ENCODE measurements at places on chromosomes 2 and 18.

- no peak for DNase-seq
Observed at GRCh38 chr18:80145196-80145804, 36.2 kb downstream of the ADNP2 start.

GRCh38 chr18:25518716-25519053 lies 166.7 kb upstream of the ZNF521 start:
- DNase-seq = no peak

DNA sequence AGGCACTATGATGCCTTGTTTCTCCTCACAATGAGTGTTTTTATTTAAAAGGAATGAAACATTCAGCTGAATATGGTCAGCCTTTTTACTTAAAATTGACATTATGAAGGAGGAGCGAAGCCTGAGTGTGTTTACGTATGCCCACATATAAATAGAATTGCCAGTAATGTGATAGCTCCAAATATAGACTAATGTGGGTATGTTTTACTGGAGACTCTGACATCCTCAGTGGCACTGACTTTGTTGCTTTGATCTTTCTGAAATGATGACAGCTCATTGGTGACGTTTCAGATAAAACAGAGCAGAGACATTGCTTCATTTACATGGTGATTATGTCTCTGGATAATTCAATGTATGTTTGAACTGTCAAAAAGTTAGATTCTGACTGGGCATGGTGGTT lies 167.0 kb downstream of the MGAT5 start:
- DNase-seq = no peak

GRCh38 chr2:39290433-39290832 lies 46.7 kb upstream of the CDKL4 start:
- no peak for DNase-seq

DNA sequence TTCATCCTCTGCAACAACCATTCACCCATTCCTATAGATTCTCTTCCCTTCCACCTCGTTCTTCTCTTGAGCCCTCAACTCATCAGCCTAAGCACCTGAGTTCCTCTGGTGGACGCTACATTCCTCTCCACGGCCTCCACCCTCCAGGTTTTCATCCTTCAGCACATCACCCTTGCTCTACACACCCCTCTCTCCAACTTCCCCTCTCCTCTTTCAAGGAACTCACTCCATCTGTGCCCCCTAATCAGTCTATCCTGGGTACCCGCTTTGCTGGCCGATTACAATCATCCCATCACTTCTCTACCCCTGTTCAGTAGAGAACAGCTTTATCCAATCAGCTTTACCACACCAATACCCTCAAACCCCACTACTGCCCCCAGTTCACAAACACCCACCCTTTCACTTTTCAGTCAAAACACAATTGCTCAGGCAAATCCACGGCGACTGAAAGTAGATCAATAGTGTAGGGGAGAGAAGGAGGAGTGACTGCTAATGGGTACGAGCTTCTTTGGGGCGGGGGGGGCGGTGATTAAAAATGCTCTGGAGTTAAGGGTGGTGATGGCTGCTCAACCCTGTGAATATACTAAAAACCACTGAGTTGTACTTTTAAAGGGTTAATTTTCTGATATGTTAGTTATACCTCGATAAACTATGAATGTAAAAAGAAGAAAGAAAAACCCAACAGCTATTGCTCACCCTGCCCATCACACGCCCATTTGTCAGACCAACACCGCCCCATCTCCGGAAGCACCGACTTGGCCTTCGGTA lies 857 bp downstream of the DYM start:
- no peak for DNase-seq

DNA sequence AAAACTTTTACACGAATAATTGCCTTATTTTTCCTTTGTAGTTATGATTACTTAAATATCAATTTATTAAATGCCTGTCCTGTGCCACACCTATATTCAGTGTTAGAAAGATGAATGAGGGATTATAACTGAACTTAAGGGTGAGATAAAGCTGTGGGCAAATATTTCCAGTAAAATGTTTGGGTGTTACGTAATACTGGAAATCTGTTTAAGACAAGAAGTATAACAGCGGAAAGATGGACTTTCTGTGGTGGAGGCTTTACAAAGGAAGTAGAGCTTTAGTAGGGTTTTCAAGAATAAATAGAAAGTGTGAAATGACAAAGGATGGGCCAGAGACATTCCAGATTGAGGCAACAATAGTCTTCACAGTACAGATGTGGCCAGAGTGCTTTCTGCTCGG lies 927.0 kb downstream of the DPP10 start:
- DNase-seq = no peak

- no peak for DNase-seq
Observed at GRCh38 chr2:25570161-25570845, 103.1 kb downstream of the DTNB start.

GRCh38 chr2:167293943-167294775 lies 405.9 kb downstream of the XIRP2 start:
- DNase-seq = no peak

DNA sequence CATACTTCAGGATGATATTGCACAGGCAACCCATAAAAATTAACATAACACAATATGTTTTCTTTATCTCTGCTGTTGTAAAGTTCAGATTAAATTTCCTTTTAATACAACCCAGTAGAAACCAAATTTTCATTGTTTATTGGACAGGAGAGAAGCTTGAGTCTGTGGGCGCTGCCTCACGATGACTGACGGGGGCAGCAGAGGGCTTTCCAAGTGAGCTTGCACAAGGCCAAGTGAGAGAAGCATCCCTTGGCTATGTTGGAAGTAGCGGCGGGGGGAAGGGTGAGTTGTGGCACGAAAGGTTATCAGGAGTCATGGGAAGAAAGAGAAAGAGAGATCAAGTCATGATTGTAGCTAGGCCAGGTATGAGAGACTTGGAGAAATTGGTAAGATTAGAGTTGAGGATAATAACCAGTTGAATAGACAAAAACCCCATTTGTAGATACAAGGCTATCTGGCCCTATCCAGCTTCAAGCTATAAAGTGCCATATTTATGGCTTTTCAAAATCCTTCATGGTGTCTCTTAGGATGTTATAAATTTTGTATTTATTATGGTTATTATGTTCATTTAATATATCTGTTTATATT lies 413.7 kb upstream of the FAM98A start:
- DNase-seq = peak; percentile 1

- no peak for DNase-seq
Observed at GRCh38 chr2:204877691-204878090, 332.4 kb downstream of the PARD3B start.

DNA sequence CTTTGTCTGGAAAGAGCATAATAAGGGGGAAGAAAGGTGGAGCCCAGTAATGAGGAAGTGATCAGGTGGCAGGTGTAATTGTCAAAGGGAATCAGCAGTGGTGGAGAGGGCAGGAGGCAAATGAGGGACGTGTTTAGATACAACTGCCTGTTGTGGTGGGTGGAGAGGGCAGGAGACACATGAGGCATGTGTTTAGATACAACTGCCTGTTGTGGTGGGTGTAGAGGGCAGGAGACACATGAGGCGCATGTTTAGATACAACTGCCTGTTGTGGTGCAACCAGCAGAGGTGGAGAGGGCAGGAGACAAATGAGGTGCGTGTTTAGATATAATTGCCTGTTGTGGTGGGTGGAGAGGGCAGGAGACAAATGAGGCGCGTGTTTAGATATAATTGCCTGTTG lies 173.1 kb downstream of the ANKRD30B start:
- DNase-seq = no peak

GRCh38 chr2:28435814-28436351 lies 43.2 kb downstream of the FOSL2 start:
- no peak for DNase-seq

DNA sequence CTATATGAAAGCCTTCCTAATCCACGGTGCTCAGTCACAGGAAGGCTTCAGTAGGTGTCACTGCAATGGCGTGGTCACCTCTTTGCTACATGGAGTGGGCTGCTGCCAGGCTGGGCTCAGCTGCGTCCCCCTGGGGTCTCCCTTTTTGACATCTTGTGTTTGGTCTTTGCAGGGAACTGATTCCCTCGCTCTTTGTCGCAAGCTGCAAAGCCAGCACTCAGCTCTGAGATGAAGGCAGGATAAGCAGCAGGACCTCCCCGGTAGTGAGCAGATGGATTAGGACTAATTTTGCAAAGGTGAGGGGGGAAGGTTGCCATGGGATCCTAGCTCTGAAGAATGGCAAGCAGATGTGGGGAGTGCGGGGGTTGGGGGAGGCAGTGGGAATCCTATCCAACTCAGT lies 173.9 kb upstream of the ARL4C start:
- DNase-seq = no peak

GRCh38 chr2:1459727-1460126 lies 46.5 kb downstream of the TPO start:
- DNase-seq = no peak

GRCh38 chr2:121342751-121343150 lies 57.7 kb upstream of the TFCP2L1 start:
- no peak for DNase-seq

GRCh38 chr2:54724560-54725342 lies 1.3 kb downstream of the EML6 start:
- DNase-seq = no peak

GRCh38 chr18:67300498-67300897 lies 216.0 kb downstream of the DSEL start:
- no peak for DNase-seq

All from HS-27A (cell line).